Activated CD8-positive, alpha-beta T cell treated with anti-CD3 and anti-CD28 coated beads for 36 hours (primary cell): ENCODE measurements at places on chromosomes 11 and 22. TPM values are rescaled to one million over a fixed set of nuclear protein-coding genes. Genes with fewer than 3 reads are reported as not detected.
A peak's percentile ranks its signal among the peaks of the same experiment; 100 is the strongest.

SLC22A8 gene
- not detected for total RNA-seq

DNA sequence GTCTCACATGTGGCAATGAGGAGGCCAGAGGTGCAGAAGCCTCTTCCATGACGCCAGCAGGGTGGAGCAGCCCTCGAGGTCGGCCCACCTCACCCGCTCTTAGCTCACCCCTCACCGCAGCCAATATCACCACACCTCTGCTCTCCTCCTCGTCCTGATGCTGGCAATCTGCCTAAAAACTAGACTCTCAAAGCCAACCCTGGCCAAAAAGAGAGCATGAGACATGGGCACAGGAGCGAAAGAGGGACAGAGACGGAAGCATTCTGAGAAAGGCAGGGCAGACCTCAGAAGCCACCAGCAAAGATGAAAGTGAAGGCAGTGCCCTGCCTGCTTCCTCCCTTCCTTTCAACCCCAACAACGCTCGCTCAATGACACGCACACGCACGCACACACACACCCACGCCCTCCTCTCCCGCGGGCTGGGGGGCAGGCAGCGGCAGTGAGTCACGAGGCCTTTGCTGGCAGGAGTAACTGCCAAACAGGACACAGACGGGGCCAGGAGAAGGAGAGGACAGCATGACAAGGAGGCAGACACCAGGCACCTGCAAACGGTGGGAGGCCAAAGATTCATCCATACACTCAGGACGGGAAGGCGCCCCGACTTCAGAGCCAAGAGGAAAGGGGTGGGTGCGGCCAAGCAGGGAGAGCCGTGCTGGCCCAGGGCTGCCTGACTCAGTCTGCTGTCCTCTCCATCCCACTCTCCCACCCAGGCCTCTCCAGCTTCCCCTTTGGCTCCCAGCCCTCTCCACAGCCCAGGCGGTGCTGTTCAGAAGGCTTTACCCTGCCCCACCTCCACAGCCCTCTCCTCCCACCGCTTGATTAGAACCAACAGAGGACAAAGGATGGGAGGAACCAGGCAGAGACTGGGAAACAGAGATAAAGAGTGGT lies 11.4 kb downstream of the IGSF9B start:
- peaks cover 67% of the 10 kb centered on the region for H3K4me1 ChIP-seq
- peak overlapping the region; percentile 81 for H3K4me3 ChIP-seq
- no peaks in the 10 kb centered on the region for H3K27me3 ChIP-seq
- peaks cover 54% of the 10 kb centered on the region for H3K36me3 ChIP-seq
- DNase-seq = peak; percentile 95

DNA sequence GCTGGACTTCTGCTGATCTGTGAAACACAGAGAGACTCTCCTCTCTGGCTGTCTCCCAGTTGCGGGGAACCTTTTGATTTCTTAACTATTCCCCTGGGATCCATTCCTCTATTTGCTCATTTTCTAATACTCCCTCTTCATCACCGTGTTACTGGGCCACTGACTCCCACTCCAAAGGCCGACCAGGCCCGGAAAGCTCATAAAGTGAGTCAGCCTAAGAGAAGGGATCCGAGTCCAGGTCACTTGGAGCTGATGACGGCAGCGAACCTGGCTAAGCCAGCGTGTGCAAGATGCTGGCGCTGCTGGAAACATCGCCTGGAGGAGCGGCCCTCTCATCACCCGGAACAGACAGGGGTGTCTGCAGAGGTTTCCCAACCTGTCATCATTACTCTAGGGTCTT lies 112.8 kb downstream of the FBXO7 start:
- H3K27ac ChIP-seq = no peak overlapping the region
- peaks cover 1% of the 10 kb centered on the region for H3K27me3 ChIP-seq
- no peaks in the 10 kb centered on the region for H3K4me1 ChIP-seq
- no peak for DNase-seq
- H3K36me3 ChIP-seq = no peaks in the 10 kb centered on the region
- H3K4me3 ChIP-seq = no peak overlapping the region

- DNase-seq = no peak
- H3K36me3 ChIP-seq = peaks cover 39% of the 10 kb centered on the region
- no peak overlapping the region for H3K4me3 ChIP-seq
- no peaks in the 10 kb centered on the region for H3K27me3 ChIP-seq
These were observed 5.8 kb downstream of the POLDIP3 start for GRCh38 chr22:42608823-42609361.

DNA sequence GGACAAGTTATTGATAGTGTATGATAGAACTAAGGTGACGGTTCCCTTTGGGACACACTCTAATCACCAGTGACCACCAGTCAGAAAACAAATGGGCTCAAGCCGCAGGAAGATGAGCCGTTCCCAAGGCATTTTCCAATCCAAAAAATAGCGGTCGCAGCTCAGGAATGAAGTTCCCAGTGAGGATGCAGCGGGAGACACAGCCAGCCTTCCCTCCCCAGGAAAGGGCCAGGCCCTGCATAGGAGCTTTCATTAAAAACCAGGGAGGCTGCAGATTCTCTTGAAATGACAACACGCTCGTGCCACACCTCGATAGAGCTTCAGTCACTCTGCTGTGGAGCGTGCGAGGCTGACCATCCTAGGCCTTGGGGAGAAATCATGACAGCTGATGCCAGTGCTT lies 65.8 kb upstream of the WNT7B start:
- DNase-seq = no peak
- no peak overlapping the region for H3K27ac ChIP-seq
- no peaks in the 10 kb centered on the region for H3K36me3 ChIP-seq
- peaks cover 11% of the 10 kb centered on the region for H3K4me1 ChIP-seq
- H3K27me3 ChIP-seq = no peaks in the 10 kb centered on the region
- no peak overlapping the region for H3K4me3 ChIP-seq
